Activated CD8-positive, alpha-beta memory T cell treated with anti-CD3 and anti-CD28 coated beads, Interleukin-2, amount 50 U/mL, for 4 hours (primary cell): ENCODE measurements at places on chromosomes 6 and 20.

DNA sequence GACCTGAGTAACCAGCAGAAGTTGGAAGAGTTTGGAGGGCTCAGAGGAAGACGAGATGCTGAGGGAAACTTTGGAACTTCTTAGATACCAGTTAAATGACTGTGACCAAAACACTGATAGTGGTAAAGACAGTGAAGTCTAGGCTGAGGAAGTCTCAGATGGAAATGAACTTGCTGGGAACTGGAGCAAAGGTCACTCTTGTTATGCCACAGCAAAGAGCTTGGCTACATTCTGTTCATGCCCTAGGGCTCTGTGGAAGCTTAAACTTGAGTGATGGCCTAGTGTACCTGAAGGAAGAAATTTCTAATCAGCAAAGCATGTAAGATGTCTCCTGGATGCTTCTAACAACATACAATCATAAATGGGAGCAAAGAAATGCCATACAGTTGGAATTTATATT lies 24.7 kb downstream of the WDR27 start:
- no peak for DNase-seq

- no peak for DNase-seq
These were observed 274.1 kb upstream of the FLRT3 start for GRCh38 chr20:14611479-14611878.

GRCh38 chr6:25675167-25675566 lies 23.2 kb downstream of the SCGN start:
- DNase-seq: no peak

DNA sequence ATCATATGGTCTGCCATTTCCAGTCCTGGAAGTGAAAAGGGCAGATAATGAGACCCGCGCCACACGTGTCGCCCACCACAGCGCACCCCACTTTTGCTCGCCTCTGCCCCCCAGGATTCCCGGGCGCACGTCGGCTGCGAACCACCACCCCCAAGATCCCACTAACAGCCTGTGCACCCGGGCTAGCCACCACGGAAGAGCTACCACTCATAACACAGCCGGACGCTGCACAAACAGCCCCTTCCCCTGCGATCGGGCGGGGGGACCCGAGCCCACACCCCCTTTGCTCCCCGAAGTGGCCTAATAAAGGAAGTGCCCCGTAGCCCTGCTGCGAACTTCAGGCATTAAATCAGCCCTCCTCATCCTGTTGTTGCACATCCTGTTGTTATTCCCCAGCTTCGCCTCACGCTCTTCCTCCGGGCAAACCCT lies 506 bp downstream of the CITED2 start:
- no peak for DNase-seq

GRCh38 chr6:13251242-13251641 lies 77.1 kb downstream of the TBC1D7 start:
- no peak for DNase-seq

DNA sequence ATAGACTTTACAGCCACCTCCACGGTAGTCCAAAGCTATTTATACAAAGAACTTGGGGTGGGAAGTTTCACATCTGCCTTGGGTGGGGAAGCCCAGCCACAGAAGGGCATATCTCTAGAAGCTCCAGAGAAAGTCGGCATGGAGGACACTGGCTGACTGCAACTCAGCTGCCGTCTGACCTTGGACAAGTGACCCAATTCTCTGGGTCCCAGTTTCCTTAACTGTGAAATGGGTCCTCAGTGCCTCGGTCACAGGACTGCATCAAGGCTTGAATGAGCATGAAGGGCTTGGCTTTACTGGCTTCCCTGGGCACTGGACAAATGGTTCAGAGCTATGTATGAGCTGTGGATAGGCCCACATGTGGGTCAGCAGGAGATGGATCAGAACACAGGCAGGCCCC lies 58.6 kb downstream of the NOL4L start:
- no peak for DNase-seq

DNA sequence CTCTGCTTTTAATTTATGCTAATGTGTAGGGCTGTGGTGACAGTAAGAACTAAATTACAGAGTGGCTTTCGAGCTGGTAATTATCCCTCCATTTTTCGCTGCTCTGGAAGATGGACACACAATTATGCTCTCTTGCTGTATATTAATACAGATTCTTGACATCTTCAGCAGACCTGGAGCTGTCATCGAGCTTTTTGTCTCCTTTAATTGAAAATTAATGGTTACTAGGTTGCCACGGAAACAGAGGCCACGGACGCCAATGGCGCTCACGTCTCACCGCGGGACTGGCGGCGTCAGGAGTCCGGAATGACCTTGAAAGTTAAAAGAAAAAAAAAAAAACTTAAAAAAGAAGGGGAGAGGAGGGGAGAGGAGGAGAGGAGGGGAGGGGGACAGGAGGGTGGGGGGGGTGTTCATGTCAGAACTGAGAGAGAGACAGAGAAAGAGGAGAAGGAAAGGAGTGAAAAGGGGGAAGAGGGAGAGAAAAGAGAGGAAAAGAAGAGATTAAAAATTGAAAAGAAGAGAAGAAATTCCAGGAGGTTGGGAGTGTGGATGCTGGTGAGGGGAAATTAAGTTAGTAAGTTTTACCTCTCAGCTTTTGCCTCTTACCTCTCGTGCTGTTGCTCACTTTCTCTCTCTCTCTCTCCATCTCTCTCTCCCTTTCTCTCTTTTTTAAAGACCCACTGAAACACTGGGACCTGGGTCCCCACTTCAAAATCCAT lies 22.1 kb upstream of the FOXP4 start:
- no peak for DNase-seq
